RWPE1 (cell line): ENCODE measurements at places on chromosomes 12 and 14.

DNA sequence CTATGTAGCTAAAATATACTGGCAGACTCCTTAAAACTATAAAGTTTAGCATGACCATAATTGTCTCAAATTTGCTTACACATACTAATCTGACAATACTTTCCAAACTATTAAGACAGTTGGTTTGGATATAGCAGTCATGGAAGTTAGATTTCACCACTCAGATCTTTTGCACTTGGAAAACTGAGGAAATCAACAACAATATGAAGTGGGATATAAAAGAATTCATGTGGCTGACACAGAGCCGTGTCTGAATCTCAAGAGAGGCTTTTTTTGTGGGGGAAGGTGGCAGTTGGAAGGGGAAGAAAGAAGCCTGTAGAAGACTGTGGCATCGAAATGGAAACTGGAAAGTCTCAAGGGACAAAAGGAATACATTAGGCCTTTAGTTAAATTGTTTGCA is 166.6 kb upstream of the FLRT2 start:
- no peak for DNase-seq

- DNase-seq: no peak
Observed at GRCh38 chr12:52193991-52194390, 2.2 kb upstream of the KRT80 start.

GRCh38 chr14:28756884-28757570 is 9.6 kb upstream of the FOXG1 start:
- no peak for DNase-seq

GRCh38 chr12:9342614-9343353 is 134.6 kb upstream of the PZP start:
- no peak for DNase-seq

- no peak for DNase-seq
Observed at GRCh38 chr14:105070760-105071137, 5.5 kb upstream of the GPR132 start.
